ENCODE measurements at places on chromosomes 6 and 20.
A peak's percentile ranks its signal among the peaks of the same experiment; 100 is the strongest.

- DNase-seq, result peak; percentile 4
Measured at GRCh38 chr6:87832025-87832825, 130.2 kb upstream of the AKIRIN2 start.

DNA sequence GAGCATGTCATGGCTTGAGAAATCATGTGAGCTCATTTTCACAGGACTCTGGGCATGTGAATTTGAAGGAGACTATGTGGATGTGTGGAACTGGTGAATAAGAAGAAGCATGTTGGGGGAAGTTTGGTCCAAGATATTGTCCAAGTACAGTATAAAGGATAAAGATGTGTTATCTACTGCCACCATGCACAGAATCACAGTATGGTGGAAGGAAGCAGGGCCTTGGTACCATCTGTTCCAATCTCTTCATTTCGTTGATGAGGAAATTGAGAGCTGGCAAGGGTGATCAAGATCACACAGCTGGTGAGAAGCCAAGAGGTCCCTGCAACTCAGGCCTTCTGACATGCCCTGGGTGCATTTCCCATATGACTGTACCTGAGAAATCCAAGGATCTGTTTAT lies 31.5 kb upstream of the RIPOR2 start:
- no peak for DNase-seq

DNA sequence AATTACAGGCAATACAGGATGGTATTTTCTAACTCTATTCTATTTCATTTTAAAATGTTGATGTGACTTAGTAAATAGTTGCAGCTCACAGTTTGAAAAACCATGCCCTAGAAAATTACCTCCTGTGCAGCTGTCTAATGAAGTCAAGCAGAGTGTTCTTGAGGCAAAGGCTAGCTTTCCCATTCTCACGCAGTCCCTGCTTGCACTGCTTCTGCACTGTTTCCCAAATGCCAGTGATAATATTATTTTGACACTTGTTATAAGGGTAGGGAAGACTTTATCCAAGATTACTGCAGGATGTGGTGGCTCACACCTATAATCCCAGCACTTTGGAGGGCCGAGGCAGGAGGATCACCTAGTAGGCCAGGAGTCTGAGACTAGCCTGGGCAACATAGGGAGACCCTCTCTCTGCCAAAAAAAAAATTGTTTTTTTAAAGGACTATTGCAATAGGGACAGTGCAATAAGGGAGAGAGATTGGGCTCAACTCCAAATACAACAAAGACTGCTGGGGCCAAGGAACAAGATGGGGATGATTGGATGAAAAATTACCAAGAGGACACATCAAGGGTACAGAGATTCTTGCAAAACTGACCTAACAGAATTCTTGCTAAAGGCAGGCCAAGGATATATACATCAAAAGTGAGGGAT lies 196.1 kb downstream of the LY86 start:
- no peak for DNase-seq

- DNase-seq, result peak; percentile 89
Measured at GRCh38 chr6:36029464-36029863, 1.9 kb downstream of the MAPK14 start.

GRCh38 chr20:48425321-48425720 lies 402.5 kb downstream of the PREX1 start:
- DNase-seq, result no peak

DNA sequence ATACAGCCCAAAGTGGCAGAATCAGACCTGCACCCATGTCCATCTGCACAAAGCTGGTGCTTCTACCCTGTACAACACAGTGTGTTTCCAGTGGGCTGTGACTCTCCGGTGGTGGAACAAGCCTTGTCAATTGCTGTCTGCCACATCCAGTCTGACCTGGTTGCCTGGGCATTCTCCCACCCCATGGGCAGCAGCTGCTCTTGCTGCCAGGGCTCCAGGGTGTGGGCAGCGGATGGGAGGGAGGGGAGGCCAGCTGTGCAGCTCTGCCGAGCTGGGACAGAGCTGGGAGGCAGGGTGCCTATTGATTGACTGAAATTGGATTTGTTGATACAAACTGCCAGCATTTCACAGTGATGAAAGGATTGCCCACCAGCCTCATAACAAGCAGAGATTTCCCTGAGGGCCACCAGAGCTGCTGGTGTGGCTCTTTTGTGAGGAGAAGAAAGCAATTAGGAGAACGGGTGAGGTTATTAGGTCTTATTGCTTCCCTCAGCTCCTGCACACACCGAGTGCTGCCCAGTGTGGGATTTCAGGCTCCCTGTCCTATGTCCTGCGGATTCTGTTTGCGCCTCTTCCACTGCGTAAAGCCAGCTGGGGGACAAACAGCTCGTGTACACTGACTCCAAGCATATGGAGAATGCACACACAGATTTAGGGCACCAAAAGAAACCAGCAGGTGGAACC lies 150.8 kb downstream of the NRN1 start:
- no peak for DNase-seq

GRCh38 chr6:18028332-18028731 lies 40.9 kb upstream of the KIF13A start:
- no peak for DNase-seq

DNA sequence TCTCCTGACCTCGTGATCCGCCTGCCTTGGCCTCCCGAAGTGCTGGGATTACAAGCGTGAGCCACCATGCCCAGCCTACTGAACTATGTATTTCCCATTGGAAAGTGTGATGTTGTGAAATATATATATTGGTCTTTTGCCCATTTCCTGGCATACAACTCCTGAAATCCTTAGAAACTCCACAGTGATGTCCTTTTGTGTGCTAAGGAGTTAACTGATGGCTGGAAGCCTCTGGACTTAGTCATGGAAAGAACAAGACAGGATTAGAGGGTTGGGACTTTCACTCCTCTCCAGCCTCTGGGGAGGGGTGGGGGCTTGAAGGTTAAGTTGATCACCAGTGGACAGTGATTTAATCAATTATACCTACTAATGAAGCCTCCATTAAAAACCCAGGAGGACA lies 7.1 kb downstream of the PANK2 start:
- peak; percentile 31 for DNase-seq

DNA sequence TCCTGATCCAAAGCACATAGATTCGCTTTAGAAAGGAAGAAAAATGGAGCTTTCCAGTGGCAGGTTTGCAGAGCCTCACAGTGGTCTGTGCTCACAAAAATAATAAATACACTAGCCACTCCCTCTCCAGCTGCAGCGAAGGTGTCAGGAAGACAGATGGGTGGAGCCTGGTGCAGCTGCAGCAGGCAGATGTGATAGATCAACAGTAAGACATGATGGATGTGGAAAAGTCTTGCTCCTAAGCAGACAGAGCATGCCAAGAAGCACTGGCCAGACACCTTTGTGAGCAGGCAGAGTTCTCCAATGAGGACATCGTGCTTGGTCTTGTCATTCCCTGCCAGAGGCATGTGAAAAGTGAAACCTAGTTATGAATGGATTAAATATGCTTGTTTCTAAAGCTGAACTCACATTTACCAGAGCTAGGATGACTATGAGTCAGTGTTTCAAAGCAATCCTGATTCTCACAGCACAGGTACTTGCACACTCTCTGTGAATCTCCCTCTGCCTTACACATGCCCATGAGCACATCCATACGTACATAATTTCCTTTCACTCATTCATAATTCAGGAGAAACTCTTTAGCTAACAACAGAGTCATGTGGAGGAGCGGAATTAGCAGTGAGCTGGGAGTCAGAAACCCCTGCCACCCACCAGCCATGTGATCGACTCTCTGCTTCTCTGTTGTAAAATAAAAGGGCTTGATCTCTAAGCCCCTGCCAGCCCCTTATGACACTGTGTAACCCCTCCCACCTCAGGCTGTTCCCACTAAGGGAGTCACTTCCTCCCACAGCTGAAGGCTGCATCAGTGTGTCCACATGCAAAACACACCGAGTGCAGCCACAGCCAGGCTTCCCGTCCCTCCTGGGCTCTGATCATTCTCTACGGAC lies 111.2 kb downstream of the SCML4 start:
- DNase-seq, result no peak

- DNase-seq, result no peak
Measured at GRCh38 chr6:37354526-37355384, 972 bp downstream of the RNF8 start.

DNA sequence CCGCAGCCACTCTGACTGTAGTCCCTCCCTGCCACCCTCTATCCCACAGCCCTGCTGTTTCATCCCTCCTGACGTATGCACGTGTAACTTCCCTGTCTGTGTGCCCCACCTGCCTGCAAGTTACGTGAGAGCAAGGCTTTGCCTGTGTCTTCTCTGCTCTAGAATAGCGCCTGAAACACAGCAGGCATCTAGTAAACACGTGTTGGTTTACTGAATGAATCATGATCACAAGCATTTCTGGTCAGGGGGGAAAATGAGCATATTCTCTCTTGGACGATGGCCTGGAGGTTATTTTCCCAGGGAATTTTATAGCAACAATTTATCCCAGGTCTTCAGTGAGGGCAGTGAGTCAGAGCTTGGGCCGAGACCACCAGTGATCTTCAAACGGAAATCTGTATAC lies 38.3 kb downstream of the PSMG4 start:
- no peak for DNase-seq

GRCh38 chr20:54084727-54085388 lies 14.5 kb upstream of the BCAS1 start:
- peak; percentile 14 for DNase-seq

DNA sequence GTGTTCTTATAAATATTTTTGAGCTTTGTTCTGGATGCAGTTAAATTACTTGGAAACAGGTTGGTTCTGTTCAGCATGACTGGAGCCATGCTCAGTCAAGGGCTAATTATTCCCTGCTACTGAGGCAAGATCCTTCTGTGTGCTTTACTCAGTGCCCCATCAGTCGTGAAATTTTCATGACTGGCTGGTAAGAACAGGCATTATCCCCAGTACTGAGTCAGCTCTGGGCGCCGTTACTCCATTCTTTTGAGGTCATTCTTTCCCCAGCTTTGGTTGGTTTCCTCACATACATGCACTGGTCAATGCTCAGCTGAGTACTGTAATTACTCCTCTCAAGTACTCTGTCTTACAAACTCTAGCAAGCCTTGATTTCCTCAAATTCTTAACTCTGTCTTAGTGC lies 71.3 kb downstream of the CDKAL1 start:
- DNase-seq, result peak; percentile 73

DNA sequence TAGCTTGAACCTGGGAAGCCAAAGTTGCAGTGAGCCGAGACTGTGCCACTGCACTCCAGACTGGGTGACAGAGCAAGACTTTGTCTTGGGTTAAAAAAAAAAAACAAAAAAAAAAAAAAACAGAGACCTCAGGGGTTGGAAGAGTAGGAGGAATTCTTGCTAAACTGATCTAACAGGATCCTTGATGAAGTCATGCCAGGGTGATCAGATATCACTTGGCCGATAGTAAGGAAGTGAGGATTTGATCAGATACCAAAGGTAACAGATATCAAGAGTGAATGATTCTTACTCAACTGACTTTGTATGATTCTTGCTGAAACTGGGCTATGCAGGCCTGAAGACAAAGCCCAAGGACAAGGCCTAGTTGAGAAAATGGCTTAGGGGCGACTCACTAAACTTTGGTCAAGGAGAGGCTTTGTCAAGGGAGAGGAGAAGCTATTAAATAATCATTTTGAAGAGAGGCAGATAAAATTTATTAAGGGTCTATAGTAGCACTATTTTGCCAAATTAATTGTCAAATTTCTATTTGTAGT lies 624.7 kb downstream of the UTRN start:
- no peak for DNase-seq

DNA sequence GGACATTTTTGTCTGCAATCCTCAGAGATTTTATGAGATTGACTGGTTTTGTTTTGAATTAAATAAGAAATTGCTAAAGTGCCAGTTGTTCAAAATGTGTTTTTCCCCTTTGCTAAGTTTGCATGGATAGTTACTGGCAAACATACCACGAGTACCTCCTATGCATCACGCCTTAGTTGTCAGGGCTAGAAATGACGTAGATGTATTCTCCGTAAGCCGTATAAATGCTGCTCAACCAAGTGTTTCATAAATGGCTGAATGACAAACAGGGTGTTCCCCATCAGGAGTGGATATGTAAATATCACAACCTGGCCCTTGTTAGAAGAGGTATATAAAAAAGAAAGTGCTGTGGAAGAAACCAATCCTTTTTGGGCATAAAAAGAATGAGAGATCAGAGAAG lies 341.1 kb upstream of the ZFP64 start:
- no peak for DNase-seq

- DNase-seq, result no peak
Measured at GRCh38 chr6:26401389-26401986, 587 bp upstream of the BTN3A1 start.

- no peak for DNase-seq
Measured at GRCh38 chr6:42482174-42482573, 30.4 kb upstream of the TRERF1 start.

DNA sequence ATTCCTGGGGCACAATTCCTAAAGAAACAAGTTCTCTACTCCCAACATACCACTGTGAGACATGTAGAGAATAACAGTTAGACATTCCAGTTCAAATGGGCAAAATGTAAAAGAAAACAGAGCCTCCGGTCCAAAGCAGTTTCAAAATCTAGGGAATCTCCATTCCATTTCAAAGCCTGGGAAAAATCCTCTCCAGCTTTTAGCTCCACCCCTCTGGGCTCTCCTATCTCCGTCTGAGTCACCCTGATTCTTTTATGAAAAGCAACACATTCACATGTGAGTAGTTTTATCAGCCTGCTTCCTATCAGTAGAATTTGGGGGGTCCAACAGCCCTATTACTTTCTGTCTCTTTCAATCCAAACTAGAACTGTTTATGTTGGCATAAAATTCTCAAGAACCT lies 3.7 kb downstream of the CSNK2A1 start:
- peak; percentile 42 for DNase-seq

DNA sequence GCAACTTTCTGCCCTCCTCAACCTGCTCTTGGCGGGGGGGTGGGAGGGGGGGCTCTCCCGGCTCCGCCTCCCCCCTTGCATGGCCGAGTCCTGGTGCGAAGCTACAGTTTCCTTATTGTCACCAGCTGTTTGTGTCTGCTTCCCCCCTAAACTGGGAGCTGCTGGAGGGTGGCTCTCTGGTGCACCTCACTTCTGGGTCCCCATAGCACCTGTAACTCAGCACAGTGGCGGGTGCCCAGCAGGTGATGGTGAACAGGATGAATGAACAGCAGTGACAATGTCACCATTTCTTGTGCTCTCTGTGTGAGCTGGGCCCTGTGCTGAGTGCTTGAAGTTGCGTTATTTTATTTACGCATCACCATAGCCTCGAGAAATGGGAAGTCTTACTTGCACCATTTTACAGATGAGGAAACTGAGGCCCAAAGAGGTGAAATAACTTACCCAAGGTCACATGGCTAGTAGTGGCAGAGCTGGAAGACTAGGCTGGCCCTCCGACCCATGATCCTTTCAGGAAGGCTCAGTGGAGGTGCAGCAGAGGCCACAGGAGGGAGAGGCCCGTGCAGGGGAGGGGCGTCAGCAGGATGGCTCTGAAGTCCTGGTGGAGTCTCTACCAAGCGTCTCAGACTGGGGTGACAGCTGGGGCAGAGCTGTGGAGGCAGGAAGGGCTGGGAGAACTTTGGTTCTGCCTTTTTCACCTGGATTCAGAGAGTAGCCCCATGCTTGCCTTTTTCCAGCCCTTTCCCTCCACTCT lies 41.8 kb downstream of the SRC start:
- DNase-seq, result no peak

- no peak for DNase-seq
Measured at GRCh38 chr20:59596690-59597089, 7.7 kb upstream of the PHACTR3 start.

DNA sequence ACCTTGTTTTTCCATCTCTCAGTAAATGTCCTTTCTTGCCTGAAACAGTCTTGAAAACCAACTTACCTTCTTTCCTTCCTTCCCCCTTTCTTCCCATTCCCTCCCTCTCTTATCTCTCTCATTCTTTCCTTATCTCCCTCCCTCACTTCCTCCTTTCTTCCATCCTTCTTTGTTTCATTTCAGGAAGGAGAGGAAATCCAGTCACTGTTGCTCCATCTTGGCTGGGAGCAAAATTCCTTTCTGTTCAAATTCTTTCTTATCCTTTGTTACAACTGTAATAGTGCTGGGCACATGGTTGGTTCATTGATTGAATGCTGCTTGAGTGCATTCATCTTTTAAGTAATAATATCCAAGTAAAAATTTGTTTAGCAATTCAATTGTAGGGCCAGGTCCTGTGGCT lies 17.4 kb upstream of the TCP11 start:
- no peak for DNase-seq

All from fibroblast of gingiva (primary cell).